ENCODE measurements at places on chromosomes 1 and 21.
A peak's percentile ranks its signal among the peaks of the same experiment; 100 is the strongest.

- DNase-seq, result no peak
Observed at GRCh38 chr1:18166929-18167328, 59.3 kb downstream of the IGSF21 start.

GRCh38 chr1:229155472-229155871 is 115.4 kb upstream of the RAB4A start:
- no peak for DNase-seq

- no peak for DNase-seq
Observed at GRCh38 chr1:20404466-20404865, 81.5 kb downstream of the CAMK2N1 start.

GRCh38 chr1:168472223-168472622 is 71.6 kb downstream of the XCL2 start:
- DNase-seq, result no peak

DNA sequence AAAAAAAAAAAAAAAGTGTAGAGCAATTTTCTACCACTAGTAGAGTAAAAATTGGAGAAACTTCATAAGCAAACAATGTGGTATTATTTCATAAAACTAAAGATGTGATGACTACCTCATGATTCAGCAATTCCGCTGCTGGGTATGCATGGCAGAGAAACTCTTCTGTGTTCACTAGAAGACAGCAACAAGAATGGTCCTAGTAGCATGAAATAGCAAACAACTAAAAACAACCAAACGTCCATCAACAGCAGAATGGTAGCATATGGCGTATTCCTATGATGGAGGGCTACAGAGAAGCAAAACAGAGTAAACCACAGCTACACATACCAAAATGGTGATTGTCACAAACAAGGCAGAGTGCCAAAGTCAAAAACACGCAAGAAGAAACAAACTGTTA is 18.9 kb downstream of the HTR1D start:
- no peak for DNase-seq

DNA sequence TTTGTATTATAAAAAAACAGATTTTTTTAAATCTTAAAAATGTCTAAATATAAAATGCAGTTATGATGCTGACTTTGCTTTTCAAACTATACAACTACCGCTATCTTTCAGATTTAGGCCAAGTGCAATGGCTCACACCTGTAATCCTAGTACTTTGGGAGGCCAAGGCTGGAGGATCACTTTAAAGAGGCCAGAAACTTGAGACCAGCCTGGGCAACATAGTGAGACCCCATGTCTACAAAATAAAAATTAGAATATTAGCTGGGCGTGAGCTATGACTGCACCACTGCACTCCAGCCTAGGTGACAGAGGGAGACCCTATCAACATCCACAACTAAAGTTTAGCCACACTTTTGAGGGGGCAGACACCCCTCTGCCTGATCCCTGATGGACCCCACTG is 20.3 kb downstream of the ZBTB17 start:
- DNase-seq, result no peak

DNA sequence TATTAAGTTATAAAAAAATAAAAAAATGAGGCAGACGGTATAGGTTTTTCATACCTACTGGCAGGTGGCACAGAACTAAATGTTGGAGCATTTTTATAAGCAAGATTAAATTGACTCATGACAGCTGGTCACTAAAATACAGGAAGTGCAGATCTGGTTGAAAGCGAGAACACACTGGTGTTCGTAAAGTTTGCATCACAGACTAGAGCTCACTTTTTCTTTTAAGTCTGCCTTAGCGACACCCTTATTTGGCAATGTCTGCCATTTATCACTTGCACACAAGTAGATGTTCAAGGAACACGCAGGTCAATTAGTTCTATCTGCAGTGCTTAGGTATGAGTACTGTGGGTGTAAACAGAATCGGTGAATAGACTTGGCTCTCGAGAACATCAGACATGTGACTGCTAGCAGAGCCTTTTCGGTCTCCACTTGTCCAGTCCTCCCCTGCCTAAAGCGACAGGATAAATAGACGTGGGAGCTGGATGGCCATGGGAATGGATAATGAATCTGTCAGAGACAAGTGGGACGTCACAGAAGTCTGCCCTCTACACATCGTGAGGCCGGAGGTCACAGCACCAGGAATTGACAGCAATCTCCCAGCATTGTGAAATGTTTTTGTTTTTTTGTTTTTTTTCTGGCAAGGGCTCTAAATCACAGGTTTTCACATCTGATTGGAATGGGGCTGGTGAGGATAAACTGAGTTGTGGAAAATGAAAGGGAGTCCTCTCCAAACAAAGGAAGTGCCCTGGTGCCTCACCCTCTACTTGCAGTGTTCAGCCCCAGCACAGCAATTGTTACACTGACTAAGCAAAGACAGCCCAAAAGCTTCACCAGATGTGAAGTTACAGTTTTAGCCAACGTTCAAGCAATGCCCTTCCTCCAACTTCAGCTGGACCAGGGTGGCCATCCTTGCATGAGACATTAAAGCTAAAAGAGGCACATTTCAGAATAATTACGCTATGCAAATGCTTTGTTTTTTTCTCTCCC is 248.9 kb downstream of the NTNG1 start:
- DNase-seq, result peak; percentile 34

GRCh38 chr1:168977618-168978017 is 128.9 kb upstream of the ATP1B1 start:
- DNase-seq, result peak; percentile 60

DNA sequence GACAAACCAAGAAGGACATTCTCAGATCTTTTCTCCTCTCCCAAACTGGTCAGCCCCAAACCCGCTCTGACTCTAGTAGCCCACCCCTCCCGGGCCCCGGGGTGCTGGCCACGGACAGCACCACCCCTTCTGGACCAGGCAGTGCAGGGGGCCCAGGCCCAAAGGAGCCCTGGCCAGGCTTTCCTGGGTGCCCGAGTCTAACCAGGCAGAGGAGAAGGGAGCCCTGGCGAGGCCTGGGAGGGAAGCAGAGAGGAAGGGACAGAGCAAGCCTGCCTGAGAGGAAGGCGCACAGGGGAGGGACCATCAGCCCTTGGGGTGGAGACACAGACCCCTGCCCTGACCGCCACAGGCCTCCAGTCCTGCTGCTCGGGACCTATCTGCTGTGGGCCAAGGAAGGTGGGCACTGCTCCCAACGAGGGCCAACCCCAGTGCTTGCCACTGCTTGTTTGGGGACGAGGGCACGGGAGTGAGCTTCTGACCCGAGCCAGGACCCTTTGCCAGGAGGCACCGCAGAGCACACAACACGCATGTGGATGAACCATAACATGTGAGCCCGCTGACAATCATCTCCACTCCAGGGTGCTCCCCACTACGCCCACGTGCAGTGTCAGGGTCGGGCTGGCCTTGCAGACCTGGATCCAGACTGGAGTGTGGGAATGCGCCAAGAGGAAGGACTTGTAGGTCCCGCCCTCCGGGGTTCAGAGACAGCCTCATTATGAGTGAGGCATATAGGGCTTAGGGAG is 57.6 kb downstream of the KCNAB2 start:
- no peak for DNase-seq

Measured in DMS153 (cell line).